ENCODE measurements at places on chromosomes 1 and 21.

DNA sequence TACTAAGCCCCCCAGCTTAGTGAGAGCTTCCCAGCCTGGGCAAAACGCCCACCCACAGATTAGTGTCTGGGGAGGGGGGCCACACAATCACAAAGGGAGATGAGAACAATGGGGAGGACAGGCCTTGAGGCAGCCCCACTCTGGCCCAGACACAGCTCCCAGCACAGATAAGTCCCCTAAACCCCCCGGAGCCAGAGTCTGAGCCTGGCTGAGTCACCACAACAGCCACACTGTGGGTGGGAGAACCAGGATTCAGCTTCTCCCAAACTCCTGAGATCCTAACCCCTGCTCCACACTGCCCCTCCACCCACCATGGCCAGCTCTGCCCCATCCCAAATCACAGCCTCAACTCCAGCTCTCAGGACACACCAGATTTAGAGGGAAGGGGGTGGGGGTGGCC lies 4.2 kb downstream of the NECTIN4 start:
- no peak for DNase-seq

- no peak for DNase-seq
Measured at GRCh38 chr1:119617751-119618691, 30.0 kb downstream of the ZNF697 start.

- DNase-seq = no peak
Measured at GRCh38 chr1:3441880-3442279, 12.6 kb upstream of the ARHGEF16 start.

GRCh38 chr1:204080163-204080903 lies 7.4 kb downstream of the SOX13 start:
- DNase-seq = no peak

- DNase-seq = no peak
Measured at GRCh38 chr1:212447478-212447877, 14.8 kb downstream of the NENF start.

- DNase-seq = no peak
Measured at GRCh38 chr1:23019863-23020625, 776 bp downstream of the KDM1A start.

DNA sequence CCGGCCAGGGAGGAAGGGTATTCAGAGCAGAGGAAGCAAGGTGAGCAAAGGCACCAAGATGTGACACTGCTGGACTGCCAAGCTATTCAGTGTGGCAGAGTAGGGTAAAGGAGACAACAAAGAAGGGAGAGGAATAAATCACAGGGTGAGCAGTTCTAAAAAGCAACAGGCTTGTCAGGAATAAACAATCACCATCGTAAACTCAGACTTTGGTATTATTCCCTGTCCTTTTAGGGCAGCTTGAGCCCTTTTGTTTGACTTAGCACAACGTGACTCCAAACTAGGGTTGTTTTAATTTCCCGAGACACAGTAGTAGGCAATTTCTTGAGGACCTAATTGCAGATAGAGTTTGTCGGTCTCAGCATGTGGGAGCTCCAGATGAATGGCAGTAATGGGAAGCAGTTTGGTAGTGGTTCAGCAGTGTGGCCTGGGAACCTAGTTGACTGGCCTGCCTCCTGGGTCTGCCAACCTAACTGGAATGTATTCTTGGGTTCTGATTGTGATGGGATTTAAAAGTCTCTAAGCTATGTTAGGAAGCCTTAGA lies 4.3 kb downstream of the CR1L start:
- DNase-seq = no peak

GRCh38 chr1:3183813-3184212 lies 114.8 kb downstream of the PRDM16 start:
- no peak for DNase-seq

DNA sequence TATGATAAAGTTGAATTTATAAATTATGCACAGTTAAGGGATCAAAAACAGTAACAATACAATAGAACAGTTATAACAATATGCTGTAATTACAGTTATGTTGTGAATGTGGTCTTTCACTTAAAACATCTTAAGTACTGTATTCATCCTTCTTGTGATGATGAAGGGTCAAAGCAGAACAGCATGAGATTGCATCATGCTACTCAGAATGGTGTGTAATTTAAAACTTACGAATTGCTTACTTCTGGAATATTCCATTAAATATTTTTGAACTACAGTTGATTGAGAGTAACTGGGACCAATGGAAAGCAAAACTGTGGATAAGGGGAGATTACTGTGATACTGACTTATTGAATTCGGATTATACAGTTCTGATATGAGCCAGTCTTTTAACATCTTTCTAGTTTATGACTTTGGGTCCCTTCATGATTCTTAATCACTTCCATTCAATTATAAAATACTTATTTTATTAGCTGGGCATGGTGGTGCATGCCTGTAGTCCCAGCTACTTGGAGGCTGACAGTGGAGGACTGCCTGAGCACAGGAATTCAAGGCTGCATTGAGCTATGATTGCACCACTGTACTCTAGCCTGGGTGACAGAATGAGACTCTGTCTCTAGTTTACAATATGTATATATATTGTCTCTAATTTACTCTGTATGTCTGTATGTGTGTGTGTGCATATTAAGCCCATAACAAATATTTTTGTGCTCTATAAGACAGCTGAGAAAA lies 43.2 kb downstream of the ATP1B1 start:
- no peak for DNase-seq

DNA sequence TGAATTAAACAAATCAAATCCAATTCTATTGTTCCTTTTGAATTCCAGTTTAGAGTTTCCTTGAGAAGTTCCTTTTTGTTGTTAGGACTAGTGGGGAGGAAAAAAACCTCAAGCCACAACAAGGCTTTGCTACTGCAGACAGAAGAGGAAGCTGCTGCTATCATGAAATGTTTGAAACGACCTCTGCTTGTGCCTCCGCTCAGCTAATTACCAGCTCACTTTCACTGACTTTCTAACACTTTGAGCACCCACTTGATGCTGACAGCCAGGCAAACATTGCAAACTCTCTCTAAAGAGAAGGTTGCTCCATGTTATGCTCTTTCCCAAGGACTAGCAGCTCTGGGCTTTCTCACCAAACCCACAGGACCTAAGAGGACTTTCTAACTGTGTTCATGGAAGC lies 203.9 kb upstream of the PROX1 start:
- DNase-seq = no peak

GRCh38 chr1:26684763-26685508 lies 10.9 kb upstream of the ARID1A start:
- no peak for DNase-seq

DNA sequence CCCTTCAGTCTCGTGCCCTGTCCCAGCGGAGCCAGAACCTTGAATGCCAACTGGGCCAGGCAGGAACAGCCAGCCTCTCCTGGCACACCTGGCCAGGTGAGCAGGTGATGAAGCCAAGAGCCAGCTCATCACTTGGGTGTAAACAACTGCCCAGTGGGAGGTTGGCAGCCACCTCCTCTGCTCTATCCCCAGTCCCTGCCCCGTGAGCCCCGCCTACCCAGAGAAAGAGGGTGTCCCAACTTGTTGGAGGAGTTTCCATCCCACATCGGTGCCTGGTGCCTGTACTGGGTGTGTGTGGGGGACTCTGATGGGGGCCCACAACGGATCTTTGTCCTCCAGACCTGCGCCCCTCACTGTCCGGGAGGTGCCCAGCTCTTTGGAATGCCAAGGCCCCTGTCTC lies 17.8 kb upstream of the FAM131C start:
- no peak for DNase-seq

DNA sequence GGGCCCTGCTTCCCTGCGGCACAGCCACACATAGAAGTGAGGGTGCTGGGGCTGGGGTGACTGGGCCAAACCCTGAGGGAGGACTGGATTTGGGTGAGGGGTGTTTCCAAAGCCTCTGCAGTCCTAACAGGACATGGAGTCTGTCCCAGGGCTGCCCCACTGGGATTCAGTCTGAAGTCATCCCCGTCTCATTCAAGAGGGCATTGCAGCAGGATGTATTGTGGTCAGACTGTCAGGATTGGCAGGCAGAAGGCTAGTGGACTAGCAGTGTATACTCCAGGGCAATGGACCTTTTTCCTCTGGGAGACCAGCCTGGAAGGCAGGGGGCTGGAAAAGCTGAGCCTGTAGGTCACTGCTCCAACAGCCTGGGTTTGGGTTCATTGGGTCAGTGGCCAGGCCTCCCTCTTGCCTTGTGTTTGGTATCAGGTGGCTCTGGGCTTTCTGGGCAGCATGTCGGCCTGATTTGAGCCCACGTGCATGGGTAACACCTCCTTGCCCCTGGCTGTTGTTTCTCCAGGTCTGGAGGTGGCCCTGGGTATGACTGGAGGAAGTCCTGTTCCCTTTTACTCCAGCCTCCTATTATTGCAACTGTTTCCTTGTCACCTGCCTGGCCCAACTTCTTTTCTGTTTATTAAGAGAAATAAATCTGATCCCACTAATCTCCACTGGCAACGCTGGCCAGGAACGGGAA lies 41.0 kb upstream of the SYNC start:
- no peak for DNase-seq

GRCh38 chr1:77476475-77476874 lies 194.7 kb downstream of the AK5 start:
- no peak for DNase-seq

- no peak for DNase-seq
Measured at GRCh38 chr1:43279666-43280065, 5.7 kb downstream of the C1orf210 start.

GRCh38 chr1:39409055-39409816 lies 82.2 kb upstream of the BMP8A start:
- no peak for DNase-seq

- no peak for DNase-seq
Measured at GRCh38 chr1:156556354-156556753, 16.0 kb downstream of the IQGAP3 start.

DNA sequence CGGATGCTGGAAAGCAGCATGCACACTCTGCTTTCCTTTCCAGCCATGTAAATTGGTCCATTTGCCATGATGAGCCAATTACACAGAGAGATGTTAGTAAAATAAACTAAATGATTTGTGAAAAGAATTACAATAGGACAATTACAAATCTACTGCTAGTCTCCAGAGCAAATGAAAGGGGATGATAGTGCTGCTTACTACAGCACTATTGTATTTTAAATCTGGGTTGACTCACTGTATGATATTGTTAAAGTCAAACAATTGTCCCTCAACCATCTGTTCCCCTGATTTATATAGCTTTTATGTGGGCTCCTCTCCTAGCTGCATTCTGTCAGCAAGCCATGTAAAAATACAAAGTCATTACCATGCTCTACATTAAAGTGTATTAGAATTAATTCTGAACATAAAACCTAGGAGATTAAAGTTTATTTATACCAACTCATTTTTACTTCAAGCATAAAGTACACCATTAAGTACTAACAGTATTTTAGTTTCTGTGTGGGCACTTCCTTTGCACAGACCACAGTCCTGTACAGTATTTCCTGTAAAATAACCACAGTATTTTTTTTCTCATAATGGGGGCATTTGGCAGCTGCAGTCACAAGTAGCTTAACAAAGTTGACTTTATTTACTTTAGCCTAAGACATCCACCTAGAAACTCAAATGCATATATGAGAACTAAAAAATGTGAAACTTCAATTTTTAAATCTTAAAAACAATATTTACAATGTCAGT lies 135.8 kb downstream of the VAV3 start:
- DNase-seq = no peak

- no peak for DNase-seq
Measured at GRCh38 chr1:30700528-30701257, 22.7 kb downstream of the MATN1 start.

- DNase-seq = no peak
Measured at GRCh38 chr1:91919962-91920361, 29.2 kb upstream of the BRDT start.

GRCh38 chr1:15843826-15844572 lies 3.5 kb upstream of the SPEN start:
- DNase-seq = no peak

GRCh38 chr1:169348383-169349036 lies 19.1 kb downstream of the NME7 start:
- no peak for DNase-seq

- no peak for DNase-seq
Measured at GRCh38 chr1:159853417-159854115, 8.9 kb downstream of the VSIG8 start.

GRCh38 chr1:211638689-211639101 lies 36.7 kb downstream of the NEK2 start:
- DNase-seq = no peak

DNA sequence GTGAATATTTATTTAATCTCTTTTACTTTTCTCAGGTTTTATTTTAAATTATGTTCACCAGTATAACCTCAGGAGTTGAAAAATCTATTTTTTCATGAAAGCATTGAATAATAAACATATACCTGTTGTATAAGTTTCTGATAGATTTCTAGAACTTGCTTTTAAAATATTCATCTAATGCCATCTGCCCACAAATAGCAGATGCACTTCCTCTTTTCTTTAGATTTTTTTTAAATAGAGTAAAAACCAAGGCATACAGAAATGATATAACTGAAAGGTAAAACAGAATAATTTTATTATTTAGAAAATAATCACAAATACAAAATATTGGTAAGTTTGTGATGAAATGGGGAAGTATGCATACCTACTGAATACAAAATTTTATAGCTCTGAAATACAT lies 130.7 kb upstream of the PRMT6 start:
- no peak for DNase-seq

- no peak for DNase-seq
Measured at GRCh38 chr1:81824759-81825158, 24.0 kb downstream of the ADGRL2 start.

GRCh38 chr1:185322636-185323035 lies 5.6 kb upstream of the IVNS1ABP start:
- no peak for DNase-seq

GRCh38 chr1:202056644-202057334 lies 46.4 kb downstream of the ELF3 start:
- no peak for DNase-seq

GRCh38 chr1:230057681-230058565 lies 9.1 kb upstream of the GALNT2 start:
- no peak for DNase-seq

DNA sequence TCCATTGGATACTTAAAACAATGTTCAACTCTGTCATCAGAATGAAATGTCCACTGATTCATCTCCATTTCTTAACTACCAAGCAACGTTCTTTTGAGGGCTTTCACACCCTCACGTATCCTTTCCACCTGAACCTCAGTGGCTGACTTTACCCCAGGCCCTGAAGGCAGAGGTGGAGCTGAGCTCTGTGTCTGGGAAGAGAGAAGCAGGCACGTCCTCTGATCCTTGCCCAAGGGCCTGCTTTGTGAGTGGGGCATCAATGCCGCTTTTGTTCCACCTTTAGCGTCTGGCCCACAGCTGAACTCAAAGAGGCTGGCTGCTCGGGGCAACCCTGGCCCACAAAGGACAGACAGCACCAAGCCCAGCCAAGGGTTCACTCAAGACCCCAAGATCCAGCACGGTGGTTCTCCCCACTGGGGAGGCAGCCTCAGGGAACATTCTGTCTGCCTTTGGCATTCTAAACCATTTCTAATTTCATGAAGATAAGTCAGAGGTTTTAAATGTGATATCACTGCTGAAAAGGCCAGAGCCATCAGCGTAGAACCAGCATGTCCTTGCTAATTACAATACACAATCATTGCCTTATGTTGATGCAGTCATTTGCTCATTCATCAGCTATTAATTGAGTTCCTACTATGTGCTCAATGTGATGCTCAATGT lies 126.0 kb upstream of the UBE2U start:
- no peak for DNase-seq

GRCh38 chr1:43878854-43879253 lies 54.7 kb upstream of the ARTN start:
- DNase-seq = no peak

- no peak for DNase-seq
Measured at GRCh38 chr1:113040718-113041412, 32.1 kb upstream of the LRIG2 start.

Data from stimulated activated CD4-positive, alpha-beta T cell treated with anti-CD3 and anti-CD28 coated beads, Interleukin-1b, Interleukin-23, amount 100 ng/mL, for 24 hours (primary cell).